ENCODE measurements at places on chromosomes 1 and 21.

DNA sequence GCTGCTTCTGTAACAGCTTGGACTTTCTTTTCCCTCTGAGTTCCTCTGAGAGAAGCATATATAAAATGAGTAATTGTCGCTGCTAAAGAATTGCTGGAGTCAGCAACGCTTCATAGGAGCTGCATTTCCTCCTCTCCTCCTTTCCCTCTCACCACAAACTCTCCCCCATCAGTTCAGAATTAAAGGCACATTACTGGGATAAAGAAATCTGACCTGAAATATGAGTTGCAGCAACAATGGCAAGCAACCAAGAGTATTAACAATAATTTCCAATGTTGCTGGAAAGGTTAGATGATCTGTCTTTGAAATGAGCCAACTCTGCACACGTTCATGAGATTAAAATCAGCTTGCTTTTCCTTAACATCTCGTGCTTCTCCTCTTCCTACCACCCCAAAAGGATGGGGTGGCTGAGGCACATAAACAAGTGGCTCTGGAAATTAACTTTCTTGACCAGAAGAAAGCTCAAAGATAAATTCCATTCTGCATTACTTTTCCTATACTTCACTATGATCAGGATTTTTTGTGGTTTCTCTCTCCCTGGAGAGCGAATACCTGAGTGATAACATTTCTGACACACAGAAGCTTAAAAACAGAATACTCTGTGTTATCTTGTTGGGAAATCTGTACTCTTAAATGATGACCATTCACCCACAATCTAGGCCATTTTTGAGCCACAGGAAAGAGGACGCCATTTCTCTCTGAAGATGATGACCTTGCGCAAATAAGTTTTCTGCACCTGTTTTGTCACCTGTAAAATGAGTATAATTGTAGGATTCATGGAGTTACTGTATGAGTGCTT, 90.2 kb downstream of the TGFBR3 start:
- H3K4me3 ChIP-seq: no peak overlapping the region
- H3K27ac ChIP-seq: no peak overlapping the region
- peaks cover 12% of the 10 kb centered on the region for H3K4me1 ChIP-seq
- no peaks in the 10 kb centered on the region for H3K36me3 ChIP-seq
- no peak for DNase-seq
- peaks cover 6% of the 10 kb centered on the region for H3K27me3 ChIP-seq

DNA sequence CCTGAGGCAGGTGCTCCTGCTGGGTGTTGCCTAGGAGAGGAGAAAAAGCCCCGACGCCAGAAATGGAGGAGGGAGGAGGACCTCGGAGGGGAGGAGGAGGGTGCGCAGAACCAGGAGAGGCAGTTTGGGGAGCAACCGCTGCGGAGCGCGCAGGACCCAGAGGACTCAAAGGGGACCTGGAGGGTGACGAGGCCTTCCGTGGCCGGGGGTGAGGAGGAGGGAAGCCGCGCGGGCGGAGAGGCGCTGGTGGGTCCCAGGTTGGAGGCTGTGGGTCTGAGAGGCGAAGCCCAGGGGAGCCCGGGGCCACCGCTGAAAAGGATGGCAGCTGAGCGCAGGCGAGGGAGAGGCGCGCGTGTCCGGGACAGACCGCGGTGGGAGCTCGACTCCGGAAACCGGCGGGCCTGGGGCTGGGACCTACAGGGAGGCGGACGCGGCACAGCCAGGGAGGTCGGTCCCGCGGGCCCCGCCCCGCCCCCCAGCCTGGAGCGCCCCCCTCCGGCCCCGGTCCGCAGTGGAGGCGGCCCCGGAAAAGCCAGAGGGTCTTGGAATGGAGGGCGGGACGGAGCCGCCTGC, 15.1 kb downstream of the RNF223 start:
- peaks cover 17% of the 10 kb centered on the region for H3K4me1 ChIP-seq
- H3K27me3 ChIP-seq: peaks cover 33% of the 10 kb centered on the region
- no peak overlapping the region for H3K27ac ChIP-seq
- no peak for DNase-seq
- H3K4me3 ChIP-seq: peak overlapping the region; percentile 55

GRCh38 chr21:25396135-25396711, 211.1 kb downstream of the MRPL39 start:
- no peak overlapping the region for H3K4me3 ChIP-seq
- H3K27ac ChIP-seq: no peak overlapping the region
- no peaks in the 10 kb centered on the region for H3K27me3 ChIP-seq
- no peak for DNase-seq
- no peaks in the 10 kb centered on the region for H3K4me1 ChIP-seq
- no peaks in the 10 kb centered on the region for H3K36me3 ChIP-seq

GRCh38 chr1:29238620-29239002, 2.3 kb downstream of the PTPRU start:
- no peak for DNase-seq
- no peaks in the 10 kb centered on the region for H3K36me3 ChIP-seq
- peaks cover 36% of the 10 kb centered on the region for H3K4me1 ChIP-seq
- no peak overlapping the region for H3K27ac ChIP-seq
- peaks cover 23% of the 10 kb centered on the region for H3K27me3 ChIP-seq
- H3K4me3 ChIP-seq: no peak overlapping the region

DNA sequence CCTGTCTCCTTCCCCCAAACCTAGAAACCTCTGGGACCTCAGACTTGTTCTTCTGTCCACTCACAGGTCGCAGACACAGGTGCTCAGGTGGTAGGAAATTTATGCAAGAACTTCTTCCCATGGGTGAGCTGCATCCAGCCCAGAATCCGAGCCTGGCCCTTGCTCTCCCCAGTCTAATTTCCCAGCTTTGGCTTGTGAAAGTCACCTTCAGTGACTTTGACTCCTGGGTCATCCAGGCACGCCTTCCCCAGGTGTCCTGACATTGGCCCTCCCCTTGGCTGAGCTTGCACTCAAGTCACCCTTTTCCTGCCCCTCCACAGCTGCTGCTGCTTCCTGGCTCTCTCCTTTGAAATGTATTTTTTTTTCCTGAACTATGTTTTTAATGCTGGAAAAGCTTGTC, 6.6 kb downstream of the IPO13 start:
- peaks cover 38% of the 10 kb centered on the region for H3K36me3 ChIP-seq
- H3K27me3 ChIP-seq: no peaks in the 10 kb centered on the region
- no peak overlapping the region for H3K27ac ChIP-seq
- no peak for DNase-seq

- no peak overlapping the region for H3K4me3 ChIP-seq
- no peaks in the 10 kb centered on the region for H3K27me3 ChIP-seq
- H3K27ac ChIP-seq: no peak overlapping the region
- no peaks in the 10 kb centered on the region for H3K36me3 ChIP-seq
- DNase-seq: no peak
Observed at GRCh38 chr21:34280389-34280795, 83.4 kb upstream of the KCNE2 start.

DNA sequence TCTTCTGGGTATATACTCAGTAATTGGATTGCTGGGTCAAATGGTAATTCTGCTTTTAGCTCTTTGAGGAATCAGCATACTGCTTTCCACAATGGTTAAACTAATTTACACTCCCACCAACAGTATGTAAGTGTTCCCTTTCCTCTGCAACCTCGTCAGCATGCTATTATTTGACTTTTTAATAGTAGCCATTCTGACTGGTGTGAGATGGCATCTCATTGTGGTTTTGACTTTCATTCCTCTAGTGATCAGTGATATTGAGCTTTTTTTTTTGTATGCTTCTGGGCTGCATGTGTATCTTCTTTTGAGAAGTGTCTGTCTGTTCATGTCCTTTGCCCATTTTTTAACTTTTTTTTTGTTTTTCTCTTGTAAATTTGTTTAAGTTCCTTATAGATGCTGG, 279.4 kb downstream of the PTGER3 start:
- no peak overlapping the region for H3K4me3 ChIP-seq
- H3K27me3 ChIP-seq: no peaks in the 10 kb centered on the region
- no peaks in the 10 kb centered on the region for H3K36me3 ChIP-seq
- no peak for DNase-seq
- H3K4me1 ChIP-seq: no peaks in the 10 kb centered on the region

GRCh38 chr1:209882942-209883340, 55.1 kb upstream of the SYT14 start:
- no peak for DNase-seq
- no peaks in the 10 kb centered on the region for H3K36me3 ChIP-seq
- peaks cover 22% of the 10 kb centered on the region for H3K27me3 ChIP-seq
- H3K4me3 ChIP-seq: no peak overlapping the region
- H3K27ac ChIP-seq: no peak overlapping the region

GRCh38 chr1:14884614-14885175, 268.9 kb upstream of the TMEM51 start:
- peak; percentile 5 for DNase-seq
- no peak overlapping the region for H3K4me3 ChIP-seq
- no peaks in the 10 kb centered on the region for H3K27me3 ChIP-seq
- H3K27ac ChIP-seq: no peak overlapping the region

DNA sequence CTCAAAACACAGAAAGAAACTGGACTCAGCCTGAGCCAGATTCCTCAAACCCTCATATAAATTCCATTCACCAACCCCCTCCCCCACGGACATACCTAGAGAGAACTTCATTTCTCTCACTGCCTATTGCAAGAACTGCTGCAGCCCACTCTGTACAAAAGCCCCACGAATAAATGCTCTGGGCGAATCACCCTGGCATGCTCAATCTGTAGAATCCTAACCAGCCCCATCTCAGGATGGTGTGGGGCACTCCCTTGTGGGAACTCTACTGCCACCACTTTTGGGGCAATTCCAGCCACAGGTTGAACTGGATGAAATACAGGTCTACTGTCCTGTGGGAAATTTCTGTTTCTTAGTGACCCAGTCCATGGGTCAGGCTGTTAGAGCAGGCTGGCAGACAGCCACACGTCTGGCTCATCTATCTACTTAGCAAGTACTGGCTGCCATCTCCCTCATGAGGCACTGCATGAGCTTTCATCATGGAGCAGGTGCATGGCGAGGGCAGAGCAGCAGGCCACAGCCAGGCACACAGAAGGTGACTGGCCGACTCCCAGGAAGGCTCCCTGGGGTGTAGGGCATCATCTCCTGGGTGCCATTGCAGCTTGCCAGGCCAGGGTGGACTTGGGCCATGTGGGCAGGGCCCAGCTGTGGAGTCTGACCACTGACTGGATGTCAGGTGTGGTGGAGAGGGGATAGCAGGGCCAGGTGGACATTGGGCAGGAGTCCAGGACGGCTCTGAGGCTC, 1.6 kb upstream of the C1orf35 start:
- H3K27me3 ChIP-seq: no peaks in the 10 kb centered on the region
- H3K27ac ChIP-seq: peak overlapping the region; percentile 80
- peaks cover 57% of the 10 kb centered on the region for H3K4me1 ChIP-seq
- DNase-seq: no peak
- H3K36me3 ChIP-seq: peaks cover 42% of the 10 kb centered on the region

- no peak overlapping the region for H3K27ac ChIP-seq
- no peaks in the 10 kb centered on the region for H3K27me3 ChIP-seq
- no peak for DNase-seq
Observed at GRCh38 chr1:1283821-1284220, 3.6 kb downstream of the SCNN1D start.

DNA sequence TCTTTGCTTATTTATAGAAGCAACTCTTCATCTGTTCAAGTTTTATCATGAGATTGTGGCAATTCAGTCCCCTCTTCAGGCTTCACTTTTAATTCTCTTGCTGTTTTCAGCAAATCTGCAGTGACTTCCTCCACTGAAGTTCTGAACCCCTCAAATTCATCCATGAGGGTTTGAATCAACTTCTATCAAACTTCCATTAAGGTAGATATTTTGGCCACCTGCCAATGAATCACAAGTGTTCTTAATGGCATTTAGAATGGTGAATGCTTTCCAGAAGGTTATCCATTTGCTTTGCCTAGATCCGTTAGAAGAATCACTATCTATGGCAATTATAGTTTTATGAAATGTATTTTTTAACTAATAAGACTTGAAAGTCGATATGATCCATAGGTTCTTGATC, 946.7 kb upstream of the B3GALT2 start:
- no peaks in the 10 kb centered on the region for H3K36me3 ChIP-seq
- H3K27ac ChIP-seq: no peak overlapping the region
- H3K4me3 ChIP-seq: no peak overlapping the region

DNA sequence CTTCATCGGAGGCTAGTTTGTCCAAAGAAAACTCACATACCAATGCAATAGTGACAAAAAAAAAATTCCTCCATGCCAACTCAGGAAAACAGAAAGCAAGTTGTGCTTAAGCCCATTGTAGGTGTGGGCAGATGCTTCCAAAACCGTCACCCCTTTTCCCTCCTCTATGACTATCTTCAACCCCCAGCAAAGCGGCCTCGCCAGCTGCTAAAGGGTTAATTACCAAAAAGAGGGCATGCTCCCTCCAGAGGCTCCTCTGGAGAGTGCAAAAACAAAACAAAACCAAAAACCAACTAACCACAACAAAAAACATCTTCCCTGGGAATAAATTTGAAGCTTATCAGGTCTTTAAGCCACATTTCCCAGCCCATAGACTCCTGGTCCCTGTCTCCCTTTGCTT, 1.2 kb downstream of the LMOD1 start:
- H3K4me1 ChIP-seq: no peaks in the 10 kb centered on the region
- no peaks in the 10 kb centered on the region for H3K36me3 ChIP-seq
- H3K27ac ChIP-seq: no peak overlapping the region
- DNase-seq: no peak
- H3K4me3 ChIP-seq: no peak overlapping the region

DNA sequence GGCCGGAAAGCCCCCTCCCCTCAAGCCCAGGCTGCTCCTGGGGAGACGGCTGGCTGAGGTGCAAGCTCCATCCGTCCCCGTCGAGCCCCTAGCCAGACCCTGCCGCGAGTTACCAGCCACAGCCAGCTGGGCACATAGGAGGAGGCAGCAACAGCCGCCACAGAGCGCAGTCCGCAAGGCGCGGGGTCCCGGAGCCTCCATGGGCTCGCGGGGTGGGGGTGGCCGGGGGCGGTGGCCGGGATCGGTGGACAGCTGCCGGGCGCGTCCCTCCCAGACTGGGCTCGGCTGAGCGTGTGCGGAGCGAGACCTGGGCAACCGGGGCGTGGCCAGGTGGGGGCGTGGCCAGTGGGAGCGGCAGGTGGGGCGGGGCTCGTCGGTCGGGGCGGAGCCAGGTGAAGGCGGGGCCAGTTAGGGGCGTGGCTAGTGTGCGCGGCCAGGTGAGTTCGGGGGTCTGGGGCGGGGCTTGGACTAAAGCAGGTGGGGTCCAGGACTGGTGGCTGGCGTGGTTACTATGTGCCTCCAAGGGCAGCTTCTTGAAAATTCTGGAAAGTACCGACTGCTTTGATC, at the start of gene CD164L2:
CD164L2 (minus strand) TSS at position 295 of the 567 bp plus-strand sequence; CDS start at position 201, 94 bp downstream.
- no peaks in the 10 kb centered on the region for H3K36me3 ChIP-seq
- H3K27ac ChIP-seq: no peak within 1 kb of the TSS
- no peaks in the 10 kb centered on the region for H3K4me1 ChIP-seq
- H3K27me3 ChIP-seq: no peaks in the 10 kb centered on the region
- H3K4me3 ChIP-seq: no peak within 1 kb of the TSS
- DNase-seq: no peak

DNA sequence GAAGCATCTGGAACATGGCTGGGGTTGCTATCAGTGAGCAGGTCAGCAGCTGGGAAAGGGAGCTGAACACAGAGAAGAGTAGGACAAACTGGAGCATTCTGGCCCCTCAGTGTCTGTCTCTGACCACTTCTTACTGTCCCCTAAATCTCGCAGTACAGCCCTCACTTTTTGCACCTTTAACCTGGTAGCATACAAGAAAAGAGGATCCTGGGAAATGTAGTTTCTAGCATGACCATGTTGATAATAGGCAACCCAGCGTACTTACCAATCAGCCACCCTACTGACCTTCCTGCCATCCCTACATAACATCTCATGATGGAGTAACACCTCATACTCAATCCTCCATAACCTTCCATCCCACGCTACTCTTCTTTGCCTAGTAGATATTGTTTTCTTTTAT, 99.1 kb upstream of the RAVER2 start:
- no peaks in the 10 kb centered on the region for H3K4me1 ChIP-seq
- H3K4me3 ChIP-seq: no peak overlapping the region
- DNase-seq: no peak
- no peaks in the 10 kb centered on the region for H3K36me3 ChIP-seq

GRCh38 chr1:164787834-164788231, 228.8 kb downstream of the PBX1 start:
- no peaks in the 10 kb centered on the region for H3K4me1 ChIP-seq
- H3K4me3 ChIP-seq: no peak overlapping the region
- no peak overlapping the region for H3K27ac ChIP-seq
- no peak for DNase-seq
- peaks cover 13% of the 10 kb centered on the region for H3K27me3 ChIP-seq
- no peaks in the 10 kb centered on the region for H3K36me3 ChIP-seq
